Cardiac fibroblast (primary cell): ENCODE measurements at places on chromosomes 1 and 21.

- DNase-seq = no peak
Measured at GRCh38 chr1:8520483-8520966, 202.6 kb downstream of the SLC45A1 start.

DNA sequence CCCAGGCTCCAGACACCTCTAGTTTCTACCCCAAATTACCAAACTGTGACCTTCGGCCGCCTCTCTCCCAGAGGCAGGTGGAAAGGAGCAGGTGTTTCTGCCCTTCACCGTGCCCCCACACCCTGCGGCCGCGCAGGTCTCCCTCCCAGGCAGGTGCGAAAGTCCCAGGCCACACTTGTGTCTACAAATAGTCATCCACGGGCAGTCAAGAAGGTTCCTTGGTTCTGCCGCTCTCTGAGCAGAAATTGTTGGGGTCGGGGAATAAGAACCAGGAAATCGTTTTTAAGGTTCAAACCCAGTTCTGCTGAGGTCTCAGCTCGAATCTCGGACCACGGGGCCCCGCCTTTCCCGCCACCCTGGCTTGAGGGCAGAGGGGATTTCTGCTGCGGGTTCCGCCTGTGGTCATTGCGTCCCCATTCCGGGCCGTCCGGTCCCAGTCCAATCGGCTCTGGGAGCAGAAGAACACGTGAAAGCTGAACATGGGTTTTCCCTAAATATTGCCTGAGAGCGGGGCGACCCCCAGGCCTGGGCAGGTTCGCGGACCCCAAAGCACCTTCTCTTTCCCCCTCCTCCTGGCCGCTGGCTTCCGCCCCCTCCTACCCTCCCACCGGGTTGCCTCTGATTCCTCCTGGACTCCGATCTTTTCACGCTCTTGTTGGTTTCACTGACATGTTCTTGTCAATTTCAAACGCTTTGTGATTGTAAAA is 1.2 kb upstream of the ATF3 start:
- DNase-seq = no peak

- no peak for DNase-seq
Measured at GRCh38 chr1:244849189-244849866, 13.9 kb downstream of the COX20 start.

- no peak for DNase-seq
Measured at GRCh38 chr1:241962153-241962552, 4.6 kb downstream of the BECN2 start.
